ENCODE measurements at places on chromosomes 2 and 18.

- H3K36me3 ChIP-seq = no peaks in the 10 kb centered on the region
- H3K27me3 ChIP-seq = no peaks in the 10 kb centered on the region
- peak; percentile 88 for DNase-seq
- H3K4me1 ChIP-seq = peaks cover 15% of the 10 kb centered on the region
- H3K27ac ChIP-seq = peak overlapping the region; percentile 85
Observed at GRCh38 chr2:144332356-144333142, 187.4 kb downstream of the ZEB2 start.

- no peak for DNase-seq
- H3K36me3 ChIP-seq = no peaks in the 10 kb centered on the region
- no peak overlapping the region for H3K27ac ChIP-seq
- peaks cover 17% of the 10 kb centered on the region for H3K4me1 ChIP-seq
Observed at GRCh38 chr18:25057491-25058050, 294.4 kb downstream of the ZNF521 start.

DNA sequence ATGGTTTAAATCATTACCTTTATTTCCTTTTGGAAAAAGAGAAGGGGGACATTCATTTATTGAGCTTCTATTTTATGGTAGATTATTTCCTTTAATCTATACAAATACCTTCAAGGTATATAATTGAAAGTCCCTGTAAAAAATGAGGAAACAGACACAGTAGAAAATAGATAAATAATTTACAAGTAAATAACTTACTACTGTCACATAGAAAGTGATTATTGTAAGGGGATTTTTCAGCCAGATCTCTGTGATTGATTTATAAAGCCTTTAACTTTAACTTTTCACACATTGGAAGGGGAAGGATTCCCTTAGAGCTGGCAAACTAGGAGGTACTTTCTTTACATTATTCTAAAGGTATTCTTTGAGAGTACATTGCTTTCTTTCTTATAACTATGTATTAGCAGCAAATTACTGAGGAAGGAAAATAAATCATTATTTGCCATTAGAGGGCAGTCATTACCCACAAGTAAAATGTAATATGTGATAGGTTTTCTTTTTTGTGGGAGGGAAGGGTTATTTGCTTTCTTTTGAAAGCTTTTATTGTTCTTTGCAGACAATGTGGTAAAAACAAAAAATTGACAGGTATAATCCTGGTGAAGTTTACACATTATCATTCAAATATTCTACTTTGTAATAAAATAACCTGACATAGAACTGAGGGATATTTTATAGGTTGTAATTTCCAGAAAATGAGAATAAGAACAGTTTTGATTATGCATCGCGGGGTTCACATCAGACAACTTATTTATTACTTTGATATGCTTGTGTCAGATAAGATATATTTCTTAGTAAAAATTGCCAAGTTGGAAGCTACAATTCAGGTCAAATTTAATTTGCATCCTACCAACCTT is 24.8 kb upstream of the RPE start:
- H3K4me3 ChIP-seq = no peak overlapping the region
- H3K36me3 ChIP-seq = no peaks in the 10 kb centered on the region
- no peaks in the 10 kb centered on the region for H3K4me1 ChIP-seq
- DNase-seq = peak; percentile 60
- H3K27ac ChIP-seq = no peak overlapping the region
- H3K27me3 ChIP-seq = peaks cover 2% of the 10 kb centered on the region

DNA sequence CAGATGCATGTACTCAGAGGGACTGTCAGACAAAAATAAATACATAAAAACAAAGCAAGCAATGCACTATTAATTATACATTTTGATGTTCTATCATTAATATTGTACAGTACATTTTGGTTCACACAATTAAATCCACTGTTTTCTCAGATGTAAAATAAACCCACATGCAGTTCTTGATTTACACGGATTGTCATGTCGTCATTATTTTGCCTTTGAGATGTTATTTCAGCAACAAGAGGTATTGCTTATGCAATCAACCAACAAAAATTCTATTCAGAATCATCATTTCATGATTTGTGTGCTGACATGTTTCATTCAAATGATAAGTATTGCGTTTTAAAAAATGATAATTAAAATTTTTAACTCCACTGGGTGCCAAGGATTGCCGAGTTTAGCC is 79.2 kb downstream of the TSHZ1 start:
- H3K4me3 ChIP-seq = no peak overlapping the region
- no peaks in the 10 kb centered on the region for H3K27me3 ChIP-seq
- H3K4me1 ChIP-seq = no peaks in the 10 kb centered on the region
- no peak for DNase-seq

GRCh38 chr2:190563109-190563508 is 28.6 kb upstream of the NEMP2 start:
- no peaks in the 10 kb centered on the region for H3K27me3 ChIP-seq
- no peaks in the 10 kb centered on the region for H3K4me1 ChIP-seq
- H3K36me3 ChIP-seq = no peaks in the 10 kb centered on the region
- no peak overlapping the region for H3K27ac ChIP-seq
- no peak for DNase-seq
- H3K4me3 ChIP-seq = no peak overlapping the region

- peaks cover 29% of the 10 kb centered on the region for H3K4me1 ChIP-seq
- DNase-seq = no peak
- no peak overlapping the region for H3K4me3 ChIP-seq
- no peaks in the 10 kb centered on the region for H3K27me3 ChIP-seq
Observed at GRCh38 chr18:55421308-55421614, 166.7 kb downstream of the TCF4 start.
